ENCODE measurements at places on chromosomes 7 and 10.

GRCh38 chr10:4006858-4007257 is 221.8 kb upstream of the KLF6 start:
- no peak for DNase-seq

- DNase-seq: peak; percentile 86
Observed at GRCh38 chr10:12348870-12349628, at the start of gene CAMK1D. CAMK1D (plus strand) TSS chr10:12349547.

DNA sequence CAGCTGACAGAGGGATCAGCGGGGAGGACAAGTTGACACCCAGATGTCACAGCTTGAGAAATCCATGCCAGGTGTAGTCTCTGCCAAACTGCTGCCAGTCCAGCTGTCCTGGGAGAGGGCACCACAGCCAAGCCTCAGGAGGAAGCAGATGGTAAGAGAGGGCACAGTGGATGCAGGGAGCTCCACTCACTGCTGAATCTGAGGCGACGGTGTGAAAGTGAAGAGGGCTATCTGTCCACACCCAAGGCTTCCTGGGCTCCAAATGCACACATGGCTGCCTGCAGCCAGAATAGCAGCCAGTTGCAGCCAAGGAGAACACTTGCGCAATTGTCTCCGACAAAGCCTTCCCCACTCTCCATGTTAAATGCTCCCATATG is 502.4 kb downstream of the GRID1 start:
- DNase-seq: no peak

DNA sequence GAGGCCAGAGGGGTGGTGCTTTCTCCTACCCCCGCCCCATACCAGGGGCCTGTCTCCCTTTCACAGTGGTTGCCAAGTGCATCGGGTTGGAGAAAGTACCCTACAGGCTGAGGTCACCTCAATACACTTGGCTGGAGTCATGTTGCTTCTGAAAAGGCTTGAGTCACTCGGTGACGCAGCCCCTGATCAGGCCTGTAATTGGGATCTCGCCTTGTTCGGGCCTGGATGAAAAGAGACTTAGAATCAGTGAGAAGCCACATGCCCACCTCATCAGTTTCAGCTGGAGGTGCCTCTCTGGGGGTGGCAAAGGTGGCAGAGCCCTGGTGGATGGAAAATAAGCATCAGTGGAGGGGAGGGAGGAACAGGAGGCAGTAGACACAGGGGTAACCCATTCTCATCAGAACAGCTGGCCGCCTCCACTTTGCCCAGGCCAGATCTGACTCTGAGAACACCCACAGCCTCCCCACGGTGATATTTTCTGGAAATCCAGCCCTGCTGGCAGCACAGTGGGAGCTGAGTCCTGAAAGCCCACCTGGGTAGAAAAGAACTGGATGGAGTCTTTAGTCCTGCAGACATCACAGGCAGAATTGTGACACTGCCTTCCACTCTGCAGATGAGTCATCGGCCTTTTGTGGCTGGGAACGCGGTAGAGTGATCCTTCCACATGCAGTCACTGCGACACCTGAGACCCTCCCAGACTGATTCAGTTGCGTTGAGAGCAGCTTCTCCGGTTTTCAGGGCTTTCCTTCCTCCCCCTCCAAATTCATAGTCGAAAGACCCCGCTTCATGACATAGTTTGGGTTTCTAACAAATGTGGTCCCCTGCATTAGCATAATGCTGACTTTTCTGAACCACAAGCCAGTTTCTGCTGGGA is 108.0 kb downstream of the GRK5 start:
- DNase-seq: peak; percentile 90

- no peak for DNase-seq
Observed at GRCh38 chr7:140641524-140642195, 1.0 kb upstream of the DENND2A start.

DNA sequence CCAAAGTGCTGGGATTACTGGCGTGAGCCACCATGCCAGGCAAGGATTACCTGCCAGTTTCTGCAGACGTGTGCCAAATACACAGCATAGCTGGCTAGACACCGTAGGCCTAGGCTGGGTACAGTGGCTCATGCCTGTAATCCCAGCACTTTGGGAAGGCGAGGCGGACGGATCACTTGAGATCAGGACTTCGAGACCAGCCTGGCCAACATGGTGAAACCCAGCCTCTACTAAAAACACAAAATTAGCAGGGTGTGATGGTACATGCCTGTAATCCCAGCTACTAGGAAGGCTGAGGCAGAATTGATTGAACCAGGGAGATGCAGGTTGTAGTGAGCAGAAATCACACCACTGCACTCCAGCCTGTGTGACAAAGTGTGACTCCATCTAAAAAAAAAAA is 868 bp downstream of the RFC2 start:
- peak; percentile 21 for DNase-seq

DNA sequence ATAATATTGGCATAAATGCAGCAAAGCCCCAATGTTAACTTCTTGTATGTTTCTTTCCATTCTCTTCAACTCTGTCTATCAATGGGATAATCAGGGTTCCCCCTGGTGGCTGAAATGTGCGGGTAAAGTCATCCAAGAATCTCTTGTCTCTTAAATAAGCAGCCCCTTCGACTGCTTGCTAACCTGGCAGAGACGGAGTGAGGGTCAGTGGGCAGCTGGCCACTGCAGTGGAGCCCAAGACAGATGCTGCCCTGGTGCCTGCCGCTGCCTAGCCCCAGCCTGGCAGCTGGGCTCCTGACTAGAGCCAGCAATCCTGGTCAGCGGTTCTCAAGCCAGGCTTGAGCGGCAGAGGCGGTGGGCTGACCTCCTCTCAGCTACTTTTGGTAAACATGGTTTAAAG is 248.9 kb downstream of the COBL start:
- DNase-seq: peak; percentile 75

GRCh38 chr7:88169717-88170320 is 50.0 kb downstream of the SRI start:
- DNase-seq: no peak

DNA sequence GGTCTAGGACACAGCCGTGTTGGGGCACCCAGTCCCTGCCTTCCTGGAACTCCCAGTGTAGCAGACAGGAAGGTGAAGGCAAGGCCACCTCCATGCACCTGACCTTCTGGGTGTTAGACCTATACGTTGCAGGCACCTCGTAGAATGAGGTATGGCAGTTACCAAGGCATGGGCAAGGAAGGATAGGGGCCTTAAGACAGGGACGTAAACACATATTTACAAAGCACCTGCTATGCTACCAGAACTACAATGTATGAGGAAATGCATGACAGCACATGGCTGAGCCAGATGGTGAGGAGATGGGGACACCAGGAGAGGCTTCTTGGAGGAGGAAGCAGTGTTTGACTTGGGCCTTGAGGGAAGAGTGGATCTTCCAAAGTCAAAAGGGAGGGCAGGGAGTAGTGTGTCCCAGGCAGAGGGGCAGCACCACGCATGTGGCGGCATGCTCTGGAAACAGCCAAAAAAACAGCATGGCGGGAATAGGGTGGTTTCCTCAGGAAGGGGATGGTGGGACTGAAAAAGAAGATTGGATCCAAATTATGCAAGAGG is 231.2 kb downstream of the FANK1 start:
- DNase-seq: no peak

DNA sequence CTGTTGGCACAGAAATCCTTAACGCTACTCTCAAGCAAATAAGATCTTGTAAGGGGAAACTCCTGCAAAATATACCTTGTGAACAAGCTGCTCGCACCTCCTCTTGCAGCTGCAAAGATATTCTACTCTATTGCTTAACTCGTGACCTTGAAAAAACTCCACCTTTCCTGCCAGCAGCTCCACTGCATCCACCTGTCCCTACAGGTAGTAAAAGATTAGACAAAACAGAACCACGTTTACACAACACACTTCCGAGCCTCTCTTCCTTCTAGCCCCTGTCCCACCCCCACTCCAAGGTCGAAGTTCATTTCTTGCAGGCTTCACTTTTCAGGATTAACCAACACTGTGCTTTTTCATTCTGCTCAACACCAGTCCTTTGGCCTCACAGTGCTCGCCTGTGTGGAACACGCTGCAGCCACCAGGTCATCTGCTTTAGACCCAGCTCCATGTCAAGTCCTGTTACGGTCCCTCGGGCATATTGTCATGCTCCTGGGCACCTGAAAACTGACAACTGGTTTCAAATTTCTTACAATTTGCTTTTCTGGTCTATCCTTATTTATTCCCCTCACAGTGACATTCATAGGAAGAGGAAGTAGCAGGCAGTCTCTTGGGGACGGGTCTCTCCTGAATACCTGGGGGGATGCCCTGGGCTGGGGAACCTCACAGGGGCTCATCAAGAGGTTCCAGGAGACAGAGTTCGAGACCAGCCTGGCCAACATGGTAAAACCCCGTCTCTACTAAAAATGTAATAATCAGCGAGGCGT is 165.8 kb upstream of the KLF14 start:
- DNase-seq: no peak

- no peak for DNase-seq
Observed at GRCh38 chr10:3907514-3907913, 122.5 kb upstream of the KLF6 start.

- DNase-seq: no peak
Observed at GRCh38 chr7:1915956-1916600, 246.0 kb downstream of the ELFN1 start.

DNA sequence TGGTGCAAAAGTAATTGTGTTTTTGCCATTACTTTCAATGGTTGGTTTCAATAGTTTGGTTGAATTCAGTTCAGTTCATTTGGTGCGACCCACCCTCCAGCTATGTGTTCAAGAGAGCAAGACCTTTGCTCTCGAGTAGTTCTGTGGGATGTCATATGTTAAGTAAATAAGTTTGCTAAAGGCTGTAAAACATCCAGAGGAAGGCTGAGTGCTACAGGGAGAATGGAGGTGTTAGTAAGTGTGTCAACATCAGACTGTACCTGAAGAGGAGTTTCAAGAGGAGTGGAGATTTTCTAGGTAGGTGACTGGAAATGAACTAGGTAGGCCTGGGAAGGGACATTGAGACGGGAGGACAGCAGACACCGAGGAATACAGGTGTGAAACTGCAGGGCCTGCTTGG is 147.7 kb downstream of the SH2D4B start:
- DNase-seq: no peak

DNA sequence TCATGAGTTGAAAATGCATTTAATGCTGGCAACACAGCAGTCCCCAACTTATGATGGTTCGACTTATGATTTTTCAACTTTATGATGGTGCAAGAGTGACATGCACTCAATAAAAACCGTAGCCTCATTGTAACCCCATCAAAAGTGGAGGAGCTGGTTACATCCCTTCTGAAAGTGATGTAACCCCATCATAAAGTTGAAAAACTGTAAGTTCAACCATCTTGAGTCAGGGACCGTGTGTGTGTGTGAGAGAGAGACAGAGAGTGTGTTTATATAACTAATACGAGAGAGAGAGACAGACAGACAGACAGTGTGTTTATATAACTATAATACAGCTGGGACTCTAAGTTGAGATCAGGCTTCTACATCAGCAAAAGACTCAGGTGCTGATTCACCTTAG is 21.0 kb downstream of the ANXA11 start:
- no peak for DNase-seq

- peak; percentile 76 for DNase-seq
Observed at GRCh38 chr7:12403287-12404181, at the start of gene VWDE. VWDE (minus strand) TSS chr7:12403865; CDS start chr7:12403716, 149 bp downstream.

GRCh38 chr10:54434782-54435181 is 366.2 kb downstream of the PCDH15 start:
- DNase-seq: no peak

GRCh38 chr7:34224281-34224680 is 318.9 kb downstream of the BMPER start:
- no peak for DNase-seq

- no peak for DNase-seq
Observed at GRCh38 chr7:836429-836828, 4.2 kb downstream of the SUN1 start.

DNA sequence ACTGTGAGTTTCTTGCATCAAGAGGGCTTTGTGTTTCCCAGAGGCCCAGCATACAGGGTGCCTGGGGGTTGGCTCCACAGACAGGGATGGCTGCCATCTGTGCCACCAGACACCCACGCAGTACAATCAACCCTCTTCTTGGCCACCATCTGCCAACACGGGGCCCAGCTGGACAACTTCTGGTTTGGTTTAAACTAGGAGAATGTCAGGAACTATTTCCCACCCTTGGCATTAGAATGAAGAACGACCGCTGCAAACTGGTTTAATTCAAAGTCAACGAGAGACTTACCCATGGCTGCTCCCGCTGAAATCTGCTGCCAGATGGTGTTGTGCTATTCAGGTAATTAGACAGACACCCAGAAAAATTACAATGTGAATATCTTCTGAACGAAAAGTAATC is 27.8 kb downstream of the NMT2 start:
- no peak for DNase-seq

GRCh38 chr7:117231047-117231359 is 91.9 kb downstream of the WNT2 start:
- DNase-seq: no peak

DNA sequence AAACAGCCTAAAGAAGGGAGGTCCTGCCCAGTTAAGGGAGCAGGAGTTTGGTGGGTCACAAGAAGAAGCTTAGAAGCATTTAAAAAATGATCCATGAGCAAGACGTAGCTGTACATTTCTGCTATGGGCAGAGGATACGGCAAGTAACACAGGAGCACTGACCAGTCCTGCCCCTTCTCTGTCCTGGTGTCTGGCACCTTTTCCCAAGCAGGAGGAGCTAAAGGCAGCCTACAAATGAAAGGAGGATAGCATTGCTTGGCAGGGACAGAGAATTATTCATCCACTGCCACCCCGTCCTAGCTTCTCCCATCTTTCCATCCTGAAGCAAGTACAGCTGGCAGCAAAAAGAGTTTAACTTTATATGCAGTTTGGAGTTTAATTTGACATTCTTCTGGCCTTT is 1077.6 kb downstream of the TYW1 start:
- DNase-seq: no peak

DNA sequence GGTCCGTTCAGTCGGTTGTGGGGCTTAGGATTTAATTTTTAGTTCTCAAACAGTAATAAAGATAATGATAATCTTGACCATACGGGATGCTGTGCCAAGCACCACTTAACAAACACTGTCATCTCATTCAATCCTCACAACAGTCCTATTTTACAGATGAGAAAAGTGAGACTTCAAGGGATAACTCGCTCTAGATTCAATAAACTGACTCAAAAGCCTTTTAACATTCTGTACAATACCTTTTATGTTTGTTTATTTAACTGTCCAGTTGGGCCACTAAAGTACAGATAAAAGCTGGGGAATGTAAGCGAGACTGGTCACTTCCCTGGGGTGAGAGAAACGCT is 437 bp upstream of the CFAP69 start:
- DNase-seq: no peak

DNA sequence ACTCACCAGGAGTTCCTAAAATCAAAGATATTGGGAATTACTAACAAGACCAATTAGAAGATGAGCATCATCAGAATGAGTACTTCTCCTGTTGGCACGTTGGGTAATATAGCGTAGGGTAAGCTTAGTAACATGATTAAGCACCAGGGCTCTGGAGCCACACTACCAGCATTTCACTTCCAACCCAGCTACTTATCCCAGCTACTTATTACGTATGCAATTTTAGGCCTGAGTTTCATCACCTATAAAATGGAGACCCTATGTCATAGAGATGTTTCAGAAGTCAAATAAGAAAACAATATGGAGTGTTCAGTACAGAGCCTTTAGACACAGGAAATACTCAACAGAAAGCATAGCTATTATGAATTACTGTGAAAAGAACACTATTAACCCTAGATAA is 19.0 kb downstream of the GDI2 start:
- DNase-seq: no peak

GRCh38 chr10:77605466-77605865 is 32.1 kb downstream of the KCNMA1 start:
- no peak for DNase-seq
